Frontal cortex (tissue), 4 donors: ENCODE measurements at places on chromosomes 16 and 17. TPM values are rescaled to one million over a fixed set of nuclear protein-coding genes. Genes with fewer than 3 reads are reported as not detected.

The LGALS9B gene
- not detected for total RNA-seq

The TSR3 gene
- 39.5 TPM for total RNA-seq

GRCh38 chr17:31907342-31907962 is 5.9 kb upstream of the UTP6 start:
- no peak for DNase-seq

DNA sequence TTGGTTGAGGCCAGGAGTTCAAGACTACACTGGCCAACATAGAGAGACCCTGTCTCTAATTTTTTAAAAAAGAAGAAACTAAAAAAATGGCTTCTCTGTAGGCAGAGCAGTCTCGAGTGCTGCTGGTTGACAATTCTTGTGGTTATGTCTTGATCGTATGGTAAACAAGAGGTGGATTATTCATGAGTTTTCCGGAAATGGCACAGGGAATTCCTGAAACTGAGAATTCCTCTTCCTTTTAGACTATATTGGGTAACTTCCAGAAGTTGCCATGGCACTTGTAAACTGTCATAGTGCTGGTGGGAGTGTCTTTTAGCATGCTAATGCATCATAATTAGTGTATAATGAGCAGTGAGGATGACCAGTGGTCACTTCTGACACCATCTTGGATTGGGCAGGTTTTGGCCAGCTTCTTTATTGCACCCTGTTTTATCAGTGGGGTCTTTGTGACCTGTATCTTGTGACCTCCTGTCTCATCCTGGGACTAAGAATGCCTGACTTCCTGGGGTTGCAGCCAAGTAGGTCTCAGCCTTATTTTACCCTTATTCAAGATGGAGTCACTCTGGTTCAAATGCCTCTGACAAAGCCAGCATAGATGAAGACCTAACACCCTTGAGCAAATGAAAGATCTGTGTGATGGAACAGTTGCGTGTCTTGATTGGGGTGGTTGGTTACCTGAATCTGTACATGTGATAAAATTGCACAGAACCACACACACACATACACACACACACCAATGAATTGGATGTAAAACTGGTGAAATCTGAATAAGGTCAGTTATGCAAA is 30.2 kb downstream of the BMERB1 start:
- DNase-seq = no peak

- no peak for DNase-seq
These were observed 83.2 kb downstream of the CNGB1 start for GRCh38 chr16:57887711-57888110.

GRCh38 chr17:48570325-48571023 is 7.7 kb downstream of the HOXB4 start:
- no peak for DNase-seq
